Fibroblast of skin of right quadriceps (primary cell): ENCODE measurements at places on chromosomes 5 and 9.

DNA sequence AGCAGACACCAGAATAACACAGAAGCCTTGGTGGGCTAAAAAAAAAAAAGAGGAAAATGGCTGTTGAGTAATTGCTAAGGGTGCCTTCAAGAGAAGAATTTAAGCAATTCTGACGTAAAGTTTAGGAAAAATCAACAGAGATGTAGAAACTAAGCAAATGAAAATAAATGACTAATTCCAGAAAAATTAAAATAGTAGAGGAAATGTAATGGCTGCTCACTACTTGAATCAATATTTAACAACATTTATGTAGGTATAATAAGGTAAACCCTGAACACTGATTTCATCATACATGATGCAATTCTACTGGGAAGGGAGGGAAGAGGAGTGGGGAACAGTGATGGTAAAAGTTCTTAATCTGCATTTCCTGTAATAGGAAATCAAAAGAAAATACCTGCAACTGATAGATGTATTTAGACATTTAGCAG is 41.4 kb downstream of the PUM3 start:
- peak; percentile 28 for DNase-seq

DNA sequence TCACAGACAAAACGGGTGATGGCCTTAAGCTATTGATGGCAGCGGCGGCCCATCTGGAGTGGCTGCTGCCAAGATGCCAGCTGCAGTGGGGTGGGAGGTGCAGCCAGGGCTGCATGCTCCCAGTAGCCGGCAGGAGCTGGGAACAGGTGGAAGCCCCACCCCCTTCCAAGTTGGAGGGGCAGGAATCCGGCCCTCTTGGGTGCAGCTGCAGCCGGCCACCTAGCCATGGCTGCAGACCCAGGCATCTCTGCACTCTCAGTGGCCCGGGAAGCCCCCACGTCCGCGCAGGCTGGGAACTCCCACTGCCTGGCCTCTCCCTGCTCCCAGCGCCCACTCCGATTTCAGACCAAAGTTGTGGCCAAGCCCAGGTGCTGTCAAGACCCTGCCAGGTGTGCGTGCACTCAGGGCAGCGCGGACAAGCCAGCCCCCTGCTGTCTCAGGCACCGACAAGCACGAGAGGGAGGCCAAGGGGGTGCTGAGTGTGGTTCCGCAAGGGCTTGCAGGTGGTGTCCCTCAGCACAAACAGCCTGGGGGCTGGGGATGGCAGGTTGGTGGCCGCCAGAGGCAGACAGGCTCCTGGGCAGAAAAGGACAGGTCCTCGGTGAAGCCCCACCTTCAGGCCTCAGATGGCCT is 115.1 kb upstream of the TSLP start:
- no peak for DNase-seq

DNA sequence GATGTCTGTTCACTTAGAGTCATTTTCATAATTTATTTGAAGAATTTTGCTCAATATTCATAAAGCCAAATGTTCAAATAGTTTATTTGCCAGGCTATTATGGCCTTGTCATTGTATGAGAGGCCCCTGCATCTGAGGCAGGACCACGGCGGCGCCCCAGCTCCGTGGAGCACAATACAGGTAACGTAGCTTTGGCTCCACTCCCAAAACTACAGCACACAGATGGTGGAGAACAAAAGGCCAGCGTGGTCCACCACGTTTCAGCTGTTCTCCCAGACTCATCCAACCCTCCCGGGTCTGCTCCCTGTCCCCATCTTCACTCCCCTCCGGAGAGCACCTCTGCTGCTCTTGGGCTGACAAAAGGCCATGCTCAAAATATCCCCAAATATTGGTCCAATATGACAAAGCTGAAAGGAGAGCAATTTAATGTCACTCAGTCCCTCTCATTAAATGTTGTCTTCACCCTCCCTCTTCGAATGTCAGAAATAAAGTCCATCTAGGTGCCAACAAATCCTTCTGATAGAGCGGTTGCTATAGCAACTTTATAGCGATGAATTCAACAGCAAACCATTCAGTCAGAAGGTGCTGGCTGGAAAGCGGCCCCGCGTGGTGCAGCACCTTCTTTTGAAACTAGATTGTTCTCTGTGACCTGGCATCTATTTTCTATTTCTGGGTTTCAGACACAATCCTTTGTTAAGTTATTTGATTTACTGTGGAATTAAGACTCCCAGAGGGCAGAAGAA is 504.3 kb downstream of the ARHGEF28 start:
- no peak for DNase-seq

GRCh38 chr9:28209130-28209529 is 635.8 kb upstream of the C9orf72 start:
- no peak for DNase-seq

DNA sequence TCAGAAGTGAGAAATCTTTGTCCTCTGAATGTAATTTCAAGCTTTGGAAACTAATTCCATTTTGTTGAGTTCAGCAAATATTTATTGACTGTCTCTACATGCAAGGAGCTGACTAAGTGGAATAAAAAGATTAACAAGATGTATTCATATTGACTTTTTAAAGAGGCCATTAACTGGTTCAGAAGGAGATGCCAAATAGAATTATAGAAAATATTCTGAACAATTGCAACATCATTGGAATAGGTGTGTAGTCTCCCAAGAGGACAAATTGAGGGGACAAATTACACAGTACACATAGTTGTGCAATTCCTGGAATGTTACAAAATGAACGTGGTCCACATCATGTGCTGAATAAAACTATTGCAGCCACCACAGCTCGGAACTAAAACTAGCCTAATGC is 224.2 kb downstream of the NPR3 start:
- no peak for DNase-seq

- DNase-seq, result peak; percentile 19
Observed at GRCh38 chr9:130940693-130941576, 1.9 kb upstream of the FIBCD1 start.

DNA sequence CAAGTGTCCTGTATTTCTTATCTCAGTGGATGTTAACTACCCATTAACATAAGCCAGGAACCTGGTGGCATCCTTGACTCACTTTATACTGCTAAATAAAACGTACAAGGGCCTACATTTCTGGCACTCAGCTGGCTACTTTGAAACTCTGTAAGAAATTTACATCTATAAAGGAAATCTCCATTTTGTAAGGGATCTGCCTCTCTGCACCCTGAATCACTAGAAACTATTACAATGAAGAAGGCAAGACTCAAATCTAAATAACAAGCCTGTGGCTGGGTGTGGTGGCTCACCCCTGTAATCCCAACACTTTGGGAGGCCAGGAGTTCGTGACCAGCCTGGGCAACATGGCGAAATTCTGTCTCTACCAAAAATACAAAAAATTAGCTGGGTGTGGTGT is 51.5 kb downstream of the RAPGEF1 start:
- no peak for DNase-seq

DNA sequence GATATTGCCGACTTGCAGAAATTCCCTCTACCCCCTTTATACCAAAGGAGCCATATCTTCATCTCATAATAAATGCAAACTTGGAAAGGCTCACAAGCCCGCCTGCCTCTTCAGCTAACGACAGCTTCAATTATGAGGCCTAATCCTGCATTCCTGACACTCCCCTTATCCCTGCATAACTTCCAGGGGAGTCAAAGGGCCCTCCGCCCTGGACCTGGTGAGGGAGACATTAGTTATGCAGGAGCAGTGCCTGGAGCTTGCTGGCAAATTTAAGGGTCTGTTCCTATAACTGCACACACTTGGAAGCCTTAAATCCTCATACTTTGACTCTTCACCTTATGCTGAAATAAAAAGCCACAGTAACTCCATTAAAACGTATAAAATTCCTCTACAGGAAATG is 617.9 kb downstream of the BNC2 start:
- DNase-seq, result peak; percentile 52

DNA sequence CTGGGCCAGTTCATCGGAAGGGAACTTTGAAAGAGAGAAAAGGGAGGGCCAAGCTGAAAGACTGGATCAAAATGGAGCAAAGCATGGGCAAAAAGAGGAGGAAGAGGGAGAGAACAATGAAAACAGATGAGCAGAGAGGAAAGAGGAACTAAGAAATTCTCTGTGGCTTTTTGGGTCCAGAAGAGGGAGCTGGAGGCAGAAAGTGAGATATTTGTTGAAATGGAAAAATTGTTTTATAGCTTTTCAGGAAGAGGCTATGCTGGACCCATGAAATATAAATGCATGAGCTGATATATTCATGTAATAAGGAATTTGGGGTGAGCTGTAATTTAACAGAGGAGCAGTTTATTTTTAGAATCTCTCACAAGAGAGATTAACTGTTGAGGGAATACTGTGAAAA is 457.3 kb downstream of the DMAC1 start:
- DNase-seq, result no peak

- no peak for DNase-seq
Observed at GRCh38 chr5:151721087-151721646, 34.5 kb upstream of the SPARC start.

GRCh38 chr9:94974154-94974879 is 247.8 kb downstream of the AOPEP start:
- DNase-seq, result no peak

GRCh38 chr5:32207355-32207634 is 33.2 kb upstream of the GOLPH3 start:
- no peak for DNase-seq

DNA sequence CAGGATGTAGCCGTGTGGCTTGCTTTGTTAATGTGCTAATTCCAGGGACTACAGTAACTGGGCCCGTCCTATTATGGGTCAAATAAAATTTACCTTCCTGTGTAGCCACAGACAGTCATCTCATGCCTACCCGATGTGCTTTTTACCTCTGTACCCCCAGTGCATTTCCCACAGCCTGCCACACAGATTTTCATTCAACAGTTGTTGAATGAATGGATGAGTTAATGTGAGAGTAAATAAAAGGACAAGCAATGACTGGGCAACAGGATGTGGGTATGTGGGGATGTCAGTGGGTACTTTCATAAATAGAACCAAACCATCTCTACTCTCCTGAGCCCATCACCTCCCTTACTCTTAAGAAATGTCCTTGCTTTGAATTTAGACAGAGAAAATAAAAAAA is 441.2 kb upstream of the ZNF462 start:
- DNase-seq, result no peak

- DNase-seq, result no peak
Observed at GRCh38 chr5:95050708-95051107, 234.2 kb downstream of the MCTP1 start.

DNA sequence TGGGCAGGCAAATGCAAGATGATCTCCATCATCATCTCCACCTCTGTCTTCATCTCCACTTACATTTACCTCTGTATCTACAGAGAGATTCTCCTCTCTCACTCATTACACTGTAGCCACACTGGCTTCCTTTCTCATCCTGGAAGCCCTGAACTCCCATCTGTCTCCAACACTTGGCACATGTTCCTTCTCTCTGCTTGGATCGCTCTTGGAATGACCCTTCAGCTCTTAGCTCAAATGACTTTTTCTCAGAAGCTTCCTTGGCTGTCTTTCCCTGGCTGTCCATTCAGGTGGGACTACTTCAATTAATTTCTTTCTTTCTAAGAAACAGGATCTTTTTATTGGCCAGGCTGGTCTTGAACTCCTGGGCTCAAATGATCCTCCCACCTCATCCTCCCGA is 120.0 kb upstream of the KLF4 start:
- no peak for DNase-seq

- peak; percentile 68 for DNase-seq
Observed at GRCh38 chr5:97162045-97162444, 19.6 kb upstream of the LIX1 start.

DNA sequence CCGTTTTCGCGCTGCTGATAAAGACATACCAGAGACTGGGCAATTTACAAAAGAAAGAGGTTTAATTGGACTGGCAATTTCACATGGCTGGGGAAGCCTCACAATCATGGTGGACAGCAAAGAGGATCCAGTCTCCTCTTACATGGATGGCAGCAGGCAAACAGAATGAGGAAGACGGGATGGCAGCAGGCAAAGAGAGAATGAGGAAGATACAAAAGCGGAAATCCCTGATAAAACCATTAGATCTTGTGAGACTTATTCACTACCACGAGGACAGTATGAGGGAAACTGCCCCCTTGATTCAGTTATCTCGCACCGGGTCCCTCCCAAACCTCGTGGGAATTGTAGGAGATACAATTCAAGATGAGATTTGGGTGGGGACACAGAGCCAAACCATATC is 95.0 kb downstream of the OSTF1 start:
- no peak for DNase-seq

GRCh38 chr9:88322906-88323566 is 65.2 kb upstream of the SPIN1 start:
- DNase-seq, result peak; percentile 57

DNA sequence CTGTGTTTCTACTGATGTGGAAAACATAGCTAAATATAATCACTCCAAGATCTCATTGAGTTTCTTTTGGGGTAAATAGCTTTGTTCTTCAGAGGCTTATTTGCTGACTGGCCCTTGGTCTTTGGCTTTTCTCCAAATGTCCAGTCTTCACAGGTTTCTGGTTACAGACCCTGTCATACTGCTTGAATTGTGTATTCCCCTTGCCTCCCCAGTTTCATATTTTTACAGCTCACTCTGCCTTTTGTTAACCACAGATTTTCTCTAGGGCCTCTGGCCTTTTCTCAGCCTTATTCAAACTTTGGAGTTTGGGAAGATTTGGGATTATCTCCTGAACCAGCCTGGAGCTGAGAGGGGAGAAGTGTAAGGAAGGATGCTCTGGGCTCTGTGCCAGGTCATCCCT is 23.9 kb downstream of the ISOC1 start:
- DNase-seq, result no peak

- no peak for DNase-seq
Observed at GRCh38 chr5:11177999-11178711, 417.1 kb upstream of the DAP start.

DNA sequence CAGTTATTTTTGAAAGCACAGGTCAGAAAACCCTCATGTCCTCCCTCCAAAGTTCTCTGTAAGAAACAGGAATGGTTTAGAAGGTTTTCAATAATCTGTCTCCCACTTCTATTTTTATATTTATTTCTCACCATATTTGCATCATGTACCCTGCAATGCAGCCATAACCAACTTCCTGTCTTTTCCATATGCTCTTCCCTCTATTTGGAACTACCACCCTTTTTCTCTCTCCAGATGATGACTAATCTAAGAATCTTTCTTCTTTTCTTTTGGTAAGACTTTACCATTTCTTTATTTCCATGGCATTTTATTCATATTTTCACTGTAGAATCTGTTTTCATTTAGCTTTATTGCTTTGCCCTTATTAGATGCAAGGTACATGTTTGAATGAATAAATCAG is 33.9 kb downstream of the MAN2A1 start:
- peak; percentile 52 for DNase-seq

GRCh38 chr9:7894231-7894630 is 94.7 kb upstream of the DMAC1 start:
- DNase-seq, result no peak
